ENCODE measurements at places on chromosomes 11 and 22. TPM values are rescaled to one million over a fixed set of nuclear protein-coding genes. Genes with fewer than 3 reads are reported as not detected.

SLC16A8 gene
- total RNA-seq: not detected

RNH1 gene
- total RNA-seq: 48.8 TPM

NAGA gene
- total RNA-seq: 14.9 TPM

NAT10 gene
- total RNA-seq: 120 TPM

PNPLA5 gene
- total RNA-seq: 0.15 TPM

- DNase-seq: no peak
These were observed 35.8 kb upstream of the CHRM4 start for GRCh38 chr11:46427364-46427763.

DNA sequence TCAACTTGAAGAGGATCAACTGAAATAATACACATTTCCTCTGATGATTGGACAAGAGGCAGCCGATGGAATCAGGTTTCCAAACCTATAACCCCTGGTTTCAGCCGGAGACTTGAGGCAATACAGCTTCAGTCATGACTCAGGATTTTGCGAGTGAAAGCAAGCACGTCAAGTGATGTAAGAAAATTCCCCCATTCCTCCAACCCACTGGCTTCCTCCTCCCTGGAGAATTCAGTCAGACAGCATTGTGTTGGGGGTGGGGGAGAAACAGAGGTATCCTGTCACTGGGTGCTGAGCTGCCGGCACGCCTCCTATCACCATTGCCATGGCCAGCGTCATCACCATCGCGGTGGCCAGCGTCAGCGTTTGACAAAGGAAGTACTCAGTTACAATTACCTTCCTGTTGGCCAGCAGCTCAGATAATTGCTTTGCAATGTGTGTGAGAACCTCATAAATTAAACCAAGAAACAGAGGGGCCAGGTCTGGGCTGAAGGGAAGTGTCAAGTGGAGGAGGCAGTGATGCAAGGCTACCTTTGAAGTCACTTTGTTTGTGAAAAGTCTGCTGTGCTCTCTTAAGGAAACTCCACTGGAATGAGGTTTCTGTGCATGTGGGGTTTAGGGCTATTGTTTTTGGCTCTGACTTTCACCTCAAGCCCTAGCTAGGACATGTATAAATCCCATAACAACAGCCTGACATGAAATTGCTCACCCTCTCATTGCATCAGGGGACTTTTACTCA, 50.2 kb downstream of the LIF start:
- DNase-seq: peak; percentile 55

DNA sequence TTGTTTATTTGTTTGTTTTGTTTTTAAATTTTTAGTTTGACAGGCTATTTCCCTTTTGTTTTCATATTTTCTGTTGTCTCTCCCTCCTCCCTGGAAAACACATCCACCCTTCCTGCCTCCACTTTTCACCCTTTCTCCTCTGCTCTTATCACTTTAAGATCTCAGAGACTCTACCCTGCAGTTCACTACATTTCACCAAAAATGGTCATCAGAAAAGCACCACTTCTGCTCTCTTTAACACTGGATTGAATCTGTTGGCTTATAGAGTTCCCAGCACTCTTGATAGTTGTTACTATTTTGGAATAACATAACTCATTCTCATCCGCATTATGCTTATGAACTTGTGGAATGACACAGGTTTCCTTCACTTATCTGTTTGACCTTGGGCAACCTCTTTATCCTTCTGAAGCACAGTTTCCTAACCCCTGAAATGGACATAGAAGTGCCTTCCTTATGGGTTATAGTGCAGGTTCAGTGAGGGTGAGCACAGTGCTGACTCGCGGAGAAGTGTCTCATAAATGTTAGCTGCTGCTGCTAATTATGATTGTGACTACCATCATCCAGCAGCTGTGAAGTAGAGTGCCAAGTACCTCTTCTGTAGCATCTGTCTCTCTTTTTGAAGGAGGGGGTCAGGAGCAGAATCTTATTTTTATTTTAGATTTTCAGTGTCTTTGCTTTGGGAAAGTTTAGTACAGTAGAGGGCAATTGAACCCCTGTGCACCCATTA, 15.0 kb downstream of the TEAD1 start:
- DNase-seq: no peak

DNA sequence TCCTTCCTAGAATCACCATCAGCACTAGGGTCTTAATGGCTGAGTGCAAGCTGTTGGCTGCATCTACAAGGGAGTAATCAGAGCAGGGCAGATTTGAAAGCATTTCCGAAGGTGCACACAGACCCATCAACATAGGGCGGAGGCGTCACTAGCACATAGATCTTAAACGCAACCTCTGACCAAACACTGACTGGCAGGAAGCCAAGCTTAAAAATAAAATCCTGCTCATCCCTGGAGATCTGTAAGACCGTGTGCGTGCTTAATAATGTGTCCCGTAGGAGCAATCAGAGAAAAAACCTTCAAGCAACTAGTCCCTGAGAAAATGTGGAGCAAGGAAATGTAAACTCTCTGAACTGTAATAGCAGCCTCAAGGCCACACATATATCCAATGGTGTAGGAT, 470.5 kb downstream of the ETS1 start:
- DNase-seq: no peak

DNA sequence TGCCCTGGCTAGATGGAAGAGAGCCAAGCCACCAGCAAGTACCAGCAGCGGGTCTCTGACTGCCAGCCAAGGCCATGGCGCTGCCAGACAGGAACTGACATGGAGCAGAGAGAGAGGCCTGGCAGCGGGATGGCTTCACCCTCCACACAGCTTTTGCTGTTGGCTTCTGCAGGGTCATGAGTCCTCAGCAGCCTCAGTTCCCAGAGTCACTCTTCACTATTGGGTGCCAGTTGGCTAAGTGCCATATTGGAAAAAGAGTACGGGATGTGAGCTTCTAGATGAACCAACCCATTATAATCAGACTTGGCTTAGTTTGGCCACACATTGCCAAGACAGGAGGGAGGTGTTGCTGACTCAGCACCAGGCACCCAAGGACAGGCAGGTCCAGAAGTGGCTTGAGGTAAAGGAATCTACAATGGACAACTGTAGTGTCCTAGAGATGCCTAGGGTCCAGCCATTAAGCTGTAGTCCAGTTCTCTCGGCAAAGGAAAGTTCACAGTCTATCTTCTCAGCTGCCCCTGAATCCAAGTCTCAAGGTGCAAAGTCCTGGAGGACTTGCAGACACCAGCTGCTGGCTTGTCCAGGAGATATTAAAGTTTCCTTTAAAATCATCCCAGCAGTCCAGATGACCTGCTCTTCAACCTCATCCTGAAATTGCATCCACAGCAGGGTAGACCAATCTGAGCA, 40.7 kb upstream of the POU2AF1 start:
- no peak for DNase-seq

DNA sequence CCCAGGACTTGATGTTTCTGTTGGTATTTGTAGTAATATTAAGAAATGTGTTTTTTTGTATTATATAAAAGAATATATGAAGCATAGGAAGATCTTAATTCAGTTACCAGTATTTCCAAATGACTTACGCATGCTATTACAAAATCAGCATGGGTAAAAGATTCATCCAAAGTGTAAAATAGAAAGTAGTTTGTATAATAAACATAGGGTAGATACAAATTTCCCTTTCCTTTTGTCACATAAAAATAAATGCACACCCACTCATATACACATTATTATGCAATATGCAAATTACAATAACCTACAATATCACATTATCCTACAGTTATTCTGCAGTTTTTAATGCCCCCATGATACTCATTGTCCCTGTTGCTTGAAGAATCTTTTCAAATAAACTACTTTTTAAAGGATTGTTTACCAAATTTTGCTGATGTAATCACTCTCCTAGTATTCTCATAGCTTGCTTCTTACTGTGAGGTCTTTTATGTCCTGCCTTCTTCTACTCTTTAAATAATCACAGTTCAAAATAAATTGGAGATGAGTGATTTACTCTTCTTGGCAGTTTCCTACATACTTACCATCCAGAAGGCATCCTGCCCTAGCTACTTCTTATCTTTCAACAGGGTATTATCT, 244.0 kb downstream of the CASP12 start:
- no peak for DNase-seq

GRCh38 chr22:34914846-34915245, 151.1 kb upstream of the ISX start:
- DNase-seq: no peak

DNA sequence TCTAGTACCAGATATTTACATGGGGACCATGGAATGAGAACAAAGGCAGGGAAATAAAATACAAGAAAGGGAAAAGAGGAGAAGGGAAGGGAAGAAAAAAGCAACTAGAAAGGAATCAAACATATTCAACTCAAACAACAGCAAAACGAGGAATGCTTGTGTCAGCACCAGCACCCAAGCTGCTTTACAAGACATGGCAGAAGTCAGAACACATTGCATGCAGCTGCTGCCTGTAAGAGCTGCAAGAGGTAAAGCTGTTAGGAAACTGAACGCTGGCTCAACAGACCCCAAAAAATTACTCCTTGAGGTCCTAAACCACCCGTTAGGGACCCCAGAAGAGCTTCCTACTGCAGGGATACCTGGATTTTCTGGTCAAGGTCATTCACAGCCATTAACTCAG, 296.9 kb downstream of the OPCML start:
- no peak for DNase-seq

- no peak for DNase-seq
These were observed 420.0 kb downstream of the CTTN start for GRCh38 chr11:70818351-70818750.

GRCh38 chr11:88169471-88169870, 5.8 kb downstream of the RAB38 start:
- DNase-seq: no peak
